ENCODE measurements at places on chromosomes 5 and 9.

DNA sequence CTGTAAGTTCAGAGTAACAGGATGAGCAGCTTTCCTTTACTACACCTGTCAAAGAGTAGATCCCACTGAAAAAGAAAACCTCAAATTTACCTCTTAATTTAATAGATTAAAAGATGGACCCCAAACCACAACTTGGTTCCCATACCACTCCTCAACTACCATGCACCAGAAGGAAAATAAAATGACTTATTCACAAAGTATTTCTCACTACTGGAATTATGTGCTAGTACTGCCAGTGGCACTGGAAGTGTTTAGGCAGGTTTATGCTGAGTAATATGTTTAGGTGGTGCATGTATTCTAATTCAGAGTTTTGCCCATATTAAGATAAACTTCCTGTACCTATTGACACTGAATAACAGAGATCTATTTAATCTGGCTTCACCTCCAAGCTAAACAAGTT, 6.6 kb downstream of the PLK2 start:
- no peak for DNase-seq

DNA sequence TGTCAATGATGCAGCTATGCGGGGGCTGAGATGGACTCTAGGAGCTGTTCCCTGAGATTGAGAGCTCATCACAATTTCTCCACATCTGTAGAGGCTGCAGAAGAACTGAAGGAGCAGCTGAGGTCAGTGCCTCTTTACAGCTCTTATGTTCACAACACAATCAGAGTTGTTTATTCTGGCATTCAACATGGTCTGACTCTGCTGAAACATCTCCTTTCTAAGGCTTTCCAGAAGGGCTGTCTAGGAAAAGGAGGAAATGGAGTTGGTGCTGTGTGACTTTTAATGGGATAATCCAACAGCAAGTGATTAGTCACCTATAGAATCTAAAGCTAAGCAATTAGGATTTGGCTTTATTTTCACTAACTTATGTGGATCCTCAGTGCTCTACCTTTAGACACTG, 6.0 kb downstream of the POU5F2 start:
- no peak for DNase-seq

GRCh38 chr9:131879181-131879910, 139.5 kb upstream of the RAPGEF1 start:
- DNase-seq = no peak

DNA sequence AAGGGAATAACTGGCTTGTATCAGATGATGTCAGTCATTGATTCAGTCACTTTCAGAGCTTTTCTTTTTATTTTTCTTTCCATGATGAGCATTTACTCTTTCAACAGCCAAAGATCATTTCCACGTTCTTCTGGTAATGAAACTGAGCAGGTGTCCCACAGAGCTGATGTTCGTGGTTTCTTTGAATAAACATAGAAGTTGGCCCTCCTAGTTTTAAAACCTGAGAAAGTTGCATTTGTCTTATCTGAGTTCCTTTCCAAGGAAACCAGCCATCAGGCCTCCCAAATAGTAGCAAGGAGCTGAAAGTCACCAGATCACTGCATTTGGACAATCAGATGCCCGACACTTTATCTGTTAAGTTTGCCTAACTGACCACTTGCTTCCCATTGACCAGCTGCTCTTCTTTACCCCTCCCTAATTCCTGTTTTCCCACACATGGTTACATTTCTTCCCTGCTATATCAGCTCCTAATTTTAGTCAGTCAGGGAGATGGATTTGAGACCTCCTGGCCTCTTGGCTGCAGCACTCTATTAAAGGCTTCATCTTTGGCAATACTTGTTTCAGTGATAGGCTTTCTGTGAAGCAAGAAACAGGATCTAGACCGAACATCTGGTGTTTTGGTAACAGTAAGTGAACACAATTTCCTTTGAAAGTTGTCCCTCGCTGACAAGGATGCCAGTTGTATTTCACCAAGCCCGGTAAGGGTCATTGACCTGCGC, 420.8 kb downstream of the CHSY3 start:
- DNase-seq = no peak

- DNase-seq = no peak
Observed at GRCh38 chr5:143536364-143536763, 132.9 kb upstream of the NR3C1 start.

GRCh38 chr9:81083067-81083466, 606.3 kb downstream of the TLE1 start:
- DNase-seq = no peak

DNA sequence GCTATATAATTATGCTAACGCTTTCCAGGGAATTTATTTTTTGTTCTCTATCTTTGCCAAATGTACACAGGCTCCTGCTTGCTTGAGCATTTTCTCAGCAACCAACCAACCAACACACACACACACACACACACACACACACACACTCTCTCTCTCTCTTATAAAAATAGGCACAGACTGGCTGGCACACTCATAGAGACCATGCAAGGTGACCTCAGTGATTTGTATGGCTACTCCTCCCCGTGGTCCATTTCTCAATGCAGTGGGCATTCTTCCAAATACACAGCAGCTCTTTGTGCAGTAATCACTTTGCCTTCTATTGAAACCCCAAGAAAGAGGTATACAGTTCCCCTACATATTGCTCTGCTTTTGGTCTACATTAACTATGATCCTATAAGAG, 416.0 kb downstream of the MAN2A1 start:
- no peak for DNase-seq

GRCh38 chr5:57172466-57173318, 1.2 kb upstream of the GPBP1 start:
- no peak for DNase-seq

DNA sequence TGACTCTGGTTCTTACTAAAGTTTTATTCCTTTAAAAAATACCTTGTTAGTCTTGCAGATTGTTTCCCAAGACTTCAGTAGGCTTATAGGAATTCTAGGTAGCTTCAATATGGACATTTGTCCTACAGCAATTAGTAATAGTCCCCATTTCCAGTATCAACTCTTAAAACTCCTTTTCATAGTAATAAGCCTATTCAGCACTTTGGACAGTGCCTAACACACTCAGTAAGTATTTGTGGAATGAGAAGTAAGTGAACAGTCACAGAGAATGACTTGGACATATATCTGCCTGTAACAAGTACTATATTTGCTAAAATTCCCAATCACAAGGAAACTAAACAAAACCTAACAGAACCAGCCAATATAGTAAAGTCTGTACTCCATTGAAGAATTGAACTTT, 1291.8 kb upstream of the DMAC1 start:
- DNase-seq = no peak

DNA sequence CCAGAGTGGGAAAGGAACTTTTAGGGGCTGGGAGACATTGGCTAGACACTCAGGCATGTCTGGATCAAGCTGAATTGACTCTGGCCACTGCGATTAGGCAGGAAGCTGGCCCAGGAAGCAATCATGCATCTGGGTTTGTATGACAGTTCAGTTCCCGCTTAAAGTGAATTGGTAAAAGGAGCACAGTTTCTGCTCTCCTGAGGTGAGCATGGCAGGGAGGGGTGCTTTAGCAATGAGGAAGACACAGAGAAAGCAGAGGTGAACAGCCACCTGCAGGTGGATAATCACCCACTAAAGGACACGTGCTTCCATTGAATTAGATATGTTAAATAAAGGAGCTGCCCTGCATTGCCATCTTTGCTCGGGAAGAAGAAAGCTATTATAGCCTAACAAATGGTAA, 248.1 kb upstream of the MAP3K1 start:
- no peak for DNase-seq

DNA sequence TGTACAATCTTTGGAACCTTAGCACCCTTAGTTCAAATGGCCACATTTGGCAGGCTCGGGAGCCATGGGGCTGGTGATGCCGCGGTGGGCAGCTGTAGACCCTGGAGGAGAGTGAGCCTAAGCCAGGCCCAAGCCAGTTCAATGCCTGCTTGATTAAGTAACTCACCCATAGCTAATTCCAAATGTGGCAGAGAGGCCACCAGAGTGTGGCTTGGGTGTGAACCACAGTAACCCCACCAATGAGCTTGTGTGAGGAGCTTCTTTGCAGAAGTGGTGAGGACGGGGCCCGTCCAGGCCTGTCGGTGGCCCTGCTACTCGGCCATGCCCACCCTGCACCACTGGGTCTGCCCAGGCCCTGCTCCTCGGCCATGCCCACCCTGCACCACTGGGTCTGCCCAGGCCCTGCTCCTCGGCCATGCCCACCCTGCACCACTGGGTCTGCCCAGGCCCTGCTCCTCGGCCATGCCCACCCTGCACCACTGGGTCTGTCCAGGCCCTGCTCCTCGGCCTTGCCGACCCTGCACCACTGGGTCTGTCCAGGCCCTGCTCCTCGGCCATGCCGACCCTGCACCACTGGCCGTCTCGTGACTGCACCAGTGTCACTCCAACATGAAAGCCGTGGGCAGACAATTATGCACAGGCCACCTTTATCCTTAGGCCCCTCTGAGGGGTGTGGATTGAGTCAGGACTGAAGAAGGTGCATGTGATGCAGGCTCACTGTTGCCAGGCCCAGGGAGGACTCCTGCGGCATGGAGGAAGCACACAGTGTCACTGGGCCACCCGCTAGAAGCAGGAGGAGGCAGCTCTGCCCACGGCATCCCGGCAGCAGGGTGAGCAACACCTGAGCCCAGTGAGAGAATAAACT, 75.4 kb downstream of the MRPL36 start:
- DNase-seq = no peak

DNA sequence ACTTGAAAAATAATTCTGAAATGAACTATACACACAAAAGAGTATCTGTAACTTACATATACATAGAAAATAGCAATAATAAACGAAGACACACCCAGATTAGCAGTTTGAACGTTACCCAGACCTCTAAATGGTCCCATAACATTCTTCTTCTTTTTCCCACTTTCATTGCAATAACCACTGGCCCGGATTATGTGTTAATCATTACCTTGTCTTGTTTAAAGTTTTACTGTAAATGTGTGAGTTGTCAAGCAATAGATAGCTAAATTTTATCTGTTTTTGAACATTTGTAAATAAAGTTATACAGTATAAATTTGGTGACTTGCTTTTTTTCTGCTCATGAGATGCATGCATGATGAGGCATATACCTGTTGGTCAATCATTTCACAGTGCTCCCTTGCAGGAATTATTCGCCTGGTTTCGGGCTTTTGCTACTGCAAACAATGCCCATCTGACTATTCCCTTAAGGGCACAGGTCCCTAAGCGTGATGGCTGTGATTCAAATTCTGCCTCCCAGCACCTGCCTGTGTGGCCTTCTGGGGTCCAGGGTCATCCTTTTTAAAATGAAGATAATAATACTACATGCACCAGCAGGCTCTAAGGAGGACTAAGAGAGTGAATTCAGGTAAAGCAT, 66.1 kb downstream of the GADD45G start:
- DNase-seq = no peak

Data from activated CD4-positive, alpha-beta T cell treated with anti-CD3 and anti-CD28 coated beads for 4 hours (primary cell).